ENCODE measurements at places on chromosomes 2 and 18.

DNA sequence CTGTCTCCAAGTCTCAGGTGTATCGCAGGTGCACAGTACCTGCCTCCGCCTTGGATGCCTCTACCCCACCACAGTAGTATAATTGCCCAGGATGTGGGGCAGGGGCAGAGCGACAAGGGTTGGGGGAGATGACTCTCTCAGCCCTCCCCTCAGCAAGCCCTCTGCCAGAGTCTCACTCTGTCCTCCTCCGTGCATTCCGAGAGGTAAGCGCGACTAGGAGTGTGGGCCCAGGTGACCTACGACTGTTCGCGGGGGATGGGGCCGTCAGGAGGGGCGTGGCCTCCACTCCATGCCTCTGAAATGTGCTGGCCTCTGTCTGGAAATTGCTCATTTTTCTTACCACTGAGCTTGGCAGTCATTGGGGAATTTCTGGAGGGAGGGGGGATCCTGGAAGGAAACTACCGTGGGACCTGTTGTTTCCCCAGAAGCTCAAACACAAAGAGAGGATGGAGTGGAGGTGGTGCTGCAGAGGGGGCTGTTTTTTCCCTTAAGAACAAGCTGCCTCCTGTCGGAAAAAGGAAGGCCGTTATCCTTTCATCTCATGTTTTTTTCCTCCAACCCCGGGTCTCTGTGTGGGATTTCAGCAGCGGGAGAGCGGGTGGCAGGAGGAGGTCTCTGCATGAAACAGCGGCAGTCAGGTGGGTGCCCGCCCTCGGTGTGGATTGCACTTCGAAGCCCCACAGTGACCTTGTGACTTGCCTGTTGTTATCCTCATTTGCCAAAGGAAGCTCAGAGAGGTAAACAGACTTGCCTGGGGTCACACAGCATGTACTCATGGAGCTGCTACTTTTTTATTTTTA, 13.0 kb upstream of the RALB start:
- DNase-seq, result no peak

DNA sequence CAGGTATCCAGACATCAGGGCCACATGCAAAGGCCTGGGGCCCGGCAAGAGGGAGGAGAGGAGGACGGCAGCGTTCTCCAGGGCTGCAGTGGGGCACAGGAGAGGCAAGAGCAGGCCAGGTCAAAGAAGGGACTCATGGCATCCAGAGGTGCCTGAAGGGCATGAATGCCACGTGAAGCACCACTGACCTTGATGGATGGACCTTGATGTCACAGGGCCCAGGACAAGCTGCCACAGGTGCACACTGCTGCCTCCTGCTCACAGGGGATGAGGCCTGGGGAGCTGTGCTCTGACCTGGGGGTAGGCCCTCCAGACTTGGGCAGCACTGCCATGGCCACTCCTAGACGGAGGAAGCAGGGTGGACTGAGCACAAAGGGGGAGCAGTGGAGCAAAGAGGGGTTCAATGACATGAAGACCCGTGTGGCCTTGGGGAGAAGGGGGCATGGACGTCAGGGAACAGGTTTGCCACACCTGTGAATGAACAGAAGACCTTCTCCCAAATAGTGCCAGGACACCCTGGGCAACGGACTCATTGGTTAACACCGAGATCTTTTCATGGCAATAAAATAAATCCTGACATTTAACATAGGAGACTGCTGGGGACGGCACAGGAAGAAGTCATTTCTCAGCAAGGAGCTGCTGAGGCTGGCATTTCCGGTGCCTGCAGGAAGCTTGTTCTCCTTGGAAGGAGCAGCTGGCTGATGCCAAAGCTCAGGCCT, 65.6 kb downstream of the EMX1 start:
- DNase-seq, result no peak

DNA sequence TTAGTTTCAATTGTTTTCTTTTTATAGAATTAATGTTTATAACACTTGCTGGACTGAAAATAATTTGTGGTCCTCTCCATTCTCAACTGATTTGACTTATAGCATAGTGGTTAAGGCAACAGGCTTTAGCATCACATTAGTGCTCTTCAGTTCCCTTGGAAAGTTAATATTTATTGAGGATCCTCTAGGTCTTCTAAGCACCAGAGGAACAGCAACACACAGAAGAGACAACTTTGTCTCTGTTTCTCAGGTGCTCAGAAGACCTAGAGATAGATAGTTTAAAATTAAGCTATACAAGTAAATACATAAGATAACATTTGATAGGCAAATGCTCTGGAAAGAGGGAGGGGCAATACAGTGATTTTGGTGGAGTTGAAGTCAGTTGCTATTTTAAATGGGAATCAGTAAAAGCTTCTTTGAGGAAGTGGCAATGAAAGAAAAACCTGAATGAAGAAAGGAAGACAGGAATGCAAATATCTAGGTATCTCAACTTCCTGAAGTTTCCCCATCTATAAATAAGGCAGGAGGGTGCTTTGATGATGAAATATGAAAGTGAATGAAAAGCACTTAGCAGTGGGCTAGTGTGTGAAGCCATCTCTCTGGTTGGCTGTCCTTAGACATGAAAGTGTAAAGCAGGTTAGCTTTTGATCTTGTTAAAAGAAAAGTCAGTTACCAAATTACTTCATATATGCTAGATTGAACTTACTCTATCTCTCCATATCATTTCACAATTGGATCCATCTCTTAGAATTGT, 7.9 kb downstream of the NEUROD1 start:
- DNase-seq, result no peak

DNA sequence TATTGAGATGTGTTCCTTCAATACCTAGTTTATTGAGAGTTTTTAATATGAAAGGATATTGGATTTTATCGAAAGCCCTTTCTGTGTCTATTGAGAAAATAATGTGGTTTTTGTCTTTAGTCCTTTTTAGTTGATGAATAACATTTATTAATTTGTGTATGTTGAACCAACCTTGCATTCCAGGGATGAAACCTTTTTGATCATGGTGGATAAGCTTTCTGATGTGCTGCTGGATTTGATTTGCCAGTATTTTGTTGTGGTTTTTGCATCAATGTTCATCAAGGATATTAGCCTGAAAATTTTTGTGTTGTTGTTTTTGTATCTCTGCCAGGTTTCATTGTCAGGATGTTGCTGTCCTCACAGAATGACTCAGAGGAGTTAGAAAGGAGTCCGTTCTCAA, 1710.4 kb downstream of the SUCLG1 start:
- DNase-seq, result no peak

- DNase-seq, result no peak
Observed at GRCh38 chr2:72144274-72144631, 3.4 kb downstream of the CYP26B1 start.

GRCh38 chr2:31240381-31241365, 6.7 kb downstream of the EHD3 start:
- DNase-seq, result no peak

DNA sequence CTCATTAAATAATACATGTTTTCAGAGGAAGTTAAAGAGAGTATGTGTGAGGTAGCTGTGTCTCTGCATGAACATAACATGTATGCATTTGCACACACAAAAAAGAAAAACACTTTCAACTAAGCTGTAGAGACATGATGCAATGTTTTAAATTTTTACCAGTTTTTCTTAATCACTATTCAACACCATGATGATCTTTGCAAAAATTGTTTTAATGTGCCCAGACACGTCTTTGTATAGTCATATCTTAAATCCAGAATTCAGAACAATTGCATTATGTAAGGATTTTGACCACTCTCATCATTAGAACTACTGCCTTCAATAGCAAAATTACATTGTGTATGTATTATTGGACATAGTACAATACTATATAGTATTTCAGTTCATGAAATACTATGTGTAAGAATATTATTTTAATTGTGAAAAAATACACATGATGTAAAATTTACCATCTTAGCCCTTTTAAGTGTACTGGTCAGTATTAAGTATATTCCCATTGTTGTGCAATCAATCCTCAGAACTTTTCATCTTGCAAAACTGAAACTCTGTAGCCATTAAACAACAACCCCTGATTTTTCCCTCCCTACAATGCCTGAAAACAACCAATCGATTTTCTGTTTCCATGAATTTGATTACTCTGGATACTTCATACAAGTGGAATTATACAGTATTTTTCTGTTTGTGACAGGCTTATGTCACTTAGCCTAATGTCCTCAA, 104.5 kb upstream of the ACVR2A start:
- no peak for DNase-seq

- no peak for DNase-seq
Observed at GRCh38 chr18:48099481-48100164, 169.2 kb upstream of the SMAD2 start.

DNA sequence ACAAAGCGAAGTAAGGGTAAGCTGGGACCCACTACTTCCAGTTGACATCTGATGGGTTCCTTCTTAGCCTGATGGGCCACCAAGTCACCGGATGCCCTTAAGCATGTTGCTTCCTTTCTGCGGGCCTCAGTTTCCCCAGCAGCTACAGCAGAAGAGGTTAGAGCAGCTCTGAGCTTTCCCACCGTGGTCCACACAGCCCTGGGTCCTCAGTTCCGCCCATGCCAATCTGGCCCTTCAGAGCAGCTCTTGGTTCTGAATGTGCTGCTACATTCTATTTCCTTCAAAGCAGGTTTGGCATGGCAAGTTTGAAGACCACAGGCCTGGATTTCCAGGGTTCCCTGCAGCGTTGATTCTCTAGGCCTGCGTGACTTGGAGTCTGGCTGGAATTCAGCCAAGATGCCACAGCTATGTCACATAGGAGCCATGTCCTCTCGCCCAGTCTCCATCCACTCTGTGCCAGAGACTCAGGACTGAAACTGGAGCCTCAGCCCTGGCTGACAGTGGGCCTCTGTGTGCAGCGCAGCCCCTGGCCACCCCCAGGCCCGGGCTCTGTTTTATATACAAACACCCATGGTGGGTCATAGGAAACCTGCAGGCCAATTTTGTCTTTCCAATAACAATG, 79.6 kb downstream of the TFCP2L1 start:
- no peak for DNase-seq

- DNase-seq, result no peak
Observed at GRCh38 chr2:169511818-169512217, 2.3 kb downstream of the KLHL41 start.

- no peak for DNase-seq
Observed at GRCh38 chr2:235463893-235464292, 29.9 kb upstream of the AGAP1 start.

DNA sequence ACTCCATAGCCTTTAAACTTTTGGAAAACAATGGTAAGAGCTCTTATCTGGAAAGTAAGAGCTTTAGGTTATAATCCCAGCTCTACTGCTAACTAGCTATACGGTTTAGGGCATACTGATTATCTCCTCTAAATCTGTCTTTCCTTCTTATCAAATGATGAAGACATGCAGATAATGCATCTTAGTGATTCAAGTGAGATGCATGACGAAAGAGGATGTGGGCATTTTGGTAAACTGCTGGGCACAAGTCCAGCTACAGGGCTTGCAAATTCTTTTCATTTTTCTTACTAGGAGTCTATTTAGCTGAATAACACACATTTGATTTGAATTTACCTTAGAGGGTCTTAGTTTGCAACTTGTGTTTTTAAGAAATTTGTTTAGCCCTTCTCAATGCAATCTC, 1604.8 kb upstream of the ZEB2 start:
- no peak for DNase-seq

GRCh38 chr18:40878371-40878770, 1076.7 kb upstream of the PIK3C3 start:
- DNase-seq, result no peak

DNA sequence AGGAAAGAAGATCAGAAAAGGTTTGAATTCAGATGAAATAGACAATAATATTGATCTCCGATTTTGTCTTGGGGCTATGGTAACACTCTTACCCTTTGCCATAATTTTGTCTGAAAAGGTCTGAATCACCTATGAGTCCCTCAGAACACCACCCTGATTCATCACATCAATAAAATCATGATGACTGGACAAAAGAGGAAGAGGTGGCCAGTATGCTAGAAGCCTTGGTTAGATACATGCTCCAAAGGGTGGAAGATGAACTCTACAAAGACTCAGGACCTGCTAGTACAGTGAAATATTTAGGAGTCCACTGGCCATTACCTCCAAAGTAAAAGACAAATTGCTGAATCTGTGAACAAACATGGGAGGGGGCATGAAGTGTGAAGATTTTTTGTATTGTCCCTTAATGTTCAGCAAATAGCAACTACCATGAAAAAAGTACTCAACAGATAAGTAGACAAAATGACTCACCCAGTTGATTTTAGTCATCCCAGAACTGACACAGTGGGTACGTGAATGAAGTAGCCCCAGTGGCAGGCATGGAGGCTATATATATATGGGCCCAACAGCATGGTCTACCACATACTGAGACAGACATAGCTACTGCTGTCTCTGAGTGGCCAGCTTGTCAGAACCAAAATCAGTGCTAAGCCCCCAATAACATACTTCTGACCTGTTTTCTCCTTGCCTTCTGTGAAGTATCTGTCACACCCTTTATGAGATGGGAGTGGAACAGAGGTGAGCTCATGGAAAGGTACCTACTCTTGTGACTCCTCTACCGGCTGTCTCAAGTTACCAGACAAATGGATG, 36.5 kb upstream of the GLS start:
- peak; percentile 10 for DNase-seq

DNA sequence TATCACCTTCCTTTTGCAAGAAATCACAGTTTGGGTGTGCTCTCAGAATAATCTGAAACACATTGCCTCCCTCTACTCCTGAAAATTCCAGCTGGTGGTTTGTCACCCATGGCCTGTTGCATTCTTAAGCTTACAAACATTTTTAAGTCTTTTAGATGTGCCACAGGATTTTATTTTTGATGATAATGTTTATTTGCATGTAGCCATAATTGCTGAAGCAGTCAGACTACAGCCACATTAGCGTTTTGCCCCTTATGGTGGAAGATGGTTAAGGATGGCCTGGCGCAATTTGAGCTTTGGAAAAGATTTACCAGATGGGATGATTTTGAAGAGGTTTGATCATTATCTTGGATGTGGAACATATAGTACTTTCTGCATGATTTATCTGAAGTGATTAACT, 439.5 kb downstream of the MEIS1 start:
- no peak for DNase-seq

- no peak for DNase-seq
Observed at GRCh38 chr2:120052597-120052996, 39.7 kb downstream of the EPB41L5 start.

GRCh38 chr2:119548516-119549120, 4.4 kb downstream of the CFAP221 start:
- DNase-seq, result no peak

- no peak for DNase-seq
Observed at GRCh38 chr18:21262979-21263378, 20.9 kb downstream of the GREB1L start.

GRCh38 chr2:41020358-41020757, 568.5 kb upstream of the SLC8A1 start:
- no peak for DNase-seq

- DNase-seq, result no peak
Observed at GRCh38 chr2:8965216-8965969, 38.1 kb downstream of the MBOAT2 start.

GRCh38 chr2:83971547-83971946, 487.5 kb downstream of the SUCLG1 start:
- no peak for DNase-seq

- DNase-seq, result no peak
Observed at GRCh38 chr2:144547494-144547893, 27.6 kb upstream of the ZEB2 start.

DNA sequence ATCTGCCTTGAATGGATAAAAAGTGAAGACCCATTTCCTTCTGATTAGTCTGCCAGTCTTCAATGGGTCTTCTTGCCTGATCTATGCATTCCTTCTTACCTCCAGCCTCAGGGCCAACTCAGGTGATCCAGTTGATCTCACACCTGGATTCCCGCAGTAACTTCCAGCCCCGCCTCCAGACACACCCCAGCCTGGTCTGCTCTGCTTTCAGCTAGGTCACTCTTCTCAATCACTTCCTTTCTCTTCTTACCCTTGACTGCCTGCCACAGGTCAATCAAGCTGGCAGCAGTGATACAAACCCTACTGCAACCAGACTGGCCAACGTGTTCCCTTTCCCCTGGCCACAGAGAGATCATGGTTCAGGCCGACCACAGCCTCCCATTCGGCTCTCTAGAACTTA, 263.6 kb downstream of the ZNF516 start:
- no peak for DNase-seq

All from activated T-helper 9 cell treated with anti-CD3 and anti-CD28 coated beads, Interleukin-2, amount 50 U/mL, for 16 hours (primary cell).